ENCODE measurements at places on chromosomes 4 and X.

- DNase-seq = no peak
These were observed 183.9 kb downstream of the OPHN1 start for GRCh38 chrX:68249401-68249831.

- no peak for DNase-seq
These were observed 18.8 kb downstream of the RGS12 start for GRCh38 chr4:3311489-3312171.

GRCh38 chrX:131895807-131896206 is 127.3 kb upstream of the STK26 start:
- DNase-seq = no peak

- no peak for DNase-seq
These were observed 707 bp downstream of the SLC9A6 start for GRCh38 chrX:135985973-135986310.

- no peak for DNase-seq
These were observed 134.5 kb upstream of the SPRY1 start for GRCh38 chr4:123262080-123262479.

DNA sequence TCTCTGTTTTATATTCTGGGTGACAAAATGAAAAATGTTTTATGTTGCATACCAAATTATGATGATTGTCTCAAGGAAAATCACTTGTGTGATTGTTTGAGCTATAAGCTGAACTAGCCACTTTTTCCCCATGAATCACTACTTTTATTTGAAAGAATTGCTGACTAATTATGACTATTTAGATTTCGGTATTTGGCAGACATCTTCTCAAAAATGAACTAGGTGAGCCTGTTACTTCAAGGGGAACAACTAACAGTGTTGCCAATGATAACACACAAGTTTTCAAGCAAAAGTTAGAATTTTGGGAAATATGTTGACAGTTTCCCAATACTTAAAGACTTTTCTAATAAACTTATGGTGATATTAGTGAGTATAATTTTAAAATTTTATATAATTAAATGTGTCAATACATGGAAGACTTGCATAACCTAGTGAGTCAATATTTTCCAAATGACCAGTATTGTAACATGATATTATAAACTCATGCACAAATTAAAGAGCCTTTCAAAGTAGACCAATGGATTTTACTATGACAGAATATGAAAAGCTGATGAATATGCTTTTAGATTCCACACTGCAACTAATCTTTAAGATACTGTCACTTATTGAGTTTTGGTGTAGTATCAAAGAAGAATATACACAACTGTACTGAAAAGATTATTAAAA is 187.7 kb upstream of the GATB start:
- DNase-seq = peak; percentile 59

- no peak for DNase-seq
These were observed 330.5 kb downstream of the HNRNPD start for GRCh38 chr4:82043081-82043808.

- DNase-seq = no peak
These were observed 176.9 kb upstream of the ARSJ start for GRCh38 chr4:114156371-114156770.

DNA sequence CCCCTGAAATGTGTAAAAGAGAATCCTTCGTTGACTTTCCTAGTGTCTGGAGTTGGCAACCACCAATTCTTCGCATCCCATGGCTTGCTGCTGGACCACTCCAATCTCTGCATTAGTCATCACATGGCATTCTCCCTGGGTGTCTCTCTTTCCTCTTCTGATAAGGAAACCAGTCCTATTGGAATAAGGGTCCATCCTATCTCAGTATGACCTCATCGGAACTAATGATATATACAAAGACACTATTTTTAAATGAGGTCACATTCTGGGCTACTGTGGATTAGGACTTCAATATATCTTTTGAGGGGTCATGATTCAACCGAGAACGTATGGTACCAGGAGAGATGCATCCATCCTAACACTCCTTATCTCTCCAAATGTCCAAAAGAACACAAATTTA is 259.1 kb upstream of the CPEB2 start:
- DNase-seq = no peak

GRCh38 chrX:102345916-102346315 is 93.9 kb downstream of the NXF2B start:
- DNase-seq = no peak

DNA sequence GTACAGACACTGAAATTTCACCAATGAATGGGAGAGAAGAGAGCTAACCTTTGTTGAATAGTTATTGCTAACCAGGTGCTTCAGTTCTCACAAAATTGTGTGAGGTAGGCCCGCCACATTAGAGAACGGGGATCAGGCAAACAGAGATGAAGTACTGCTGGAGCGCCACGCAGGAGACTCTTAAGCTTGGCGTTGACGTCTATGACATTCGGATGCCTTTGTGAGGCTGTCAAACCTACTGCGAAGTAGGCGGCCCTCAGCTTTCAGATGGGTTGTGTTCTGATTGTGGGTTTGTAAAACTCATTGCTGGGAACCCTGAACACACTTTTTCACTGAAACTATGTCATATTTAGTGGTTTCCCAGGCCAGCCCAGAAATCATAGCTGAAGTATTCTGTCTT is 173.6 kb downstream of the CBR4 start:
- no peak for DNase-seq

DNA sequence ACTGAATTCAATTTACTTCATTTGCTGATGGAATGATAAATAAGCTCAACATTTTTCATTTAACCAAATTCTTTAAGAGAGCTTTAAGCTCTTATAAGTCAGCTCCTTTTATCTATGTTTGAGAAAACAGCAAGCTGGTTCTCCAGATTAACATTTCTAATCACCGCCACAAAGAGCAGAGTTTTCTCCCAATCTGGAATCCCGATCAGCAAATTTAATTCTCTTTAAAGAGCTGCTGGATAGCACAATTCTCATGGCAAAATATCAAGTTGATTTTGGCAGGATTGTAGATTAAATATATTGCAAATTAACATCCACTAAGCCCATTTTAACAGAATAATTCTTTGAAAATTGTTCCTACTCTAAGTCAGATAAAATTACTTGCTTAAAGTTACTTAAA is 48.8 kb downstream of the RPS6KA3 start:
- DNase-seq = no peak

DNA sequence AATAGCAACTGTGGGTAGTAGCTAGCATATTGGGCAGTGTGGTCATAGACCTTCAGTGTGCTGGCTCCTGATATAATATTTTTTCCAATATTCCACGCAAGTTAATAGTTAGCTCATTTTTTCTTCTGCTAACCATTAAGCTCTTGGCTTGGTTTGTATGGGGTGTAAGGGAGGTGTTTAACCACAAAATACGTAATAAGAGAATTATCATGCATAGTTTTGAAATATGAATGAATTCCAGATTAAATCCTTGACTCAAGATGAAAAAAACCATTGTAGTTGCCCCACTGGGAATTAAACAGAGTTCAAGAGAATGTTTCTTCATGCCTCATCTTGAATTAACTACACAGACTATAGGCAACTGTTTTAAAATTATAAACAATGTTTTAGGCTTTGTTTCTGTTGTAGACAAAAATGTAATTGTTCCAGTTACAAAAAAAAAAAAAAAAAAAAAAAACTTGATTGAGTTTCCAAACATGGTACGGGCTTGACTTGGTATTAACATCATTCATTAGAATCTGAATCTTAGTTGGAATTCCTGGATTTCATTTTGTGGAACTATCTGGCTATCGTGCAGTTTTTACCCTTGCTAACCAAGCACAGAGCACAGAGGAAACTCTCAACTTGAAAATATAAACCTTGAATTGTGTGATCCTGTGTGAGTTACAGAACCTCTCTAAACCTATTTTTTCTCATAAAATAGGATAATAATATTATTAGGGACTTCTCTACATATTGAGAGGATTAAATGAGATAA is 28.4 kb downstream of the CXCL1 start:
- DNase-seq = peak; percentile 88

- no peak for DNase-seq
These were observed 6.0 kb downstream of the GPKOW start for GRCh38 chrX:49117581-49117980.

DNA sequence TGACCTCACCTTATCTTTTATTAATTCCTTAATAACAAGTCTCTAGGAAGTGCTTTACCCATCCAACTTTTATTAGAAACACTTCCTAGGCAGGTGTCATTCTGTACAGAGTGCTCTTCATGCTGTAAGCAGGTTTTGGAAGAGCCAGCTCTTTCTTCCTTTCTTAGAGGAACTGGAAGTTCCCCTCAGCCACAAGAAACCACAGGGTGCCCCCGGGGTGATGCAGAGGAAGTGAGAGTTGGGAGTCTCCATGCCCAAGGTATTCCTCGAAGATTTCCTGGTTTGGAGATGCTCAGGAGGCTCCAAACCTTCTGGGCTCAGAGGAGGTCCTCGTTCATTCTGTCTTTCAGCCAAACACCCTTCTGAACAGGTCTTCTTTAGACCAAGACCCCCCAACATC is 83.8 kb downstream of the EGF start:
- no peak for DNase-seq

DNA sequence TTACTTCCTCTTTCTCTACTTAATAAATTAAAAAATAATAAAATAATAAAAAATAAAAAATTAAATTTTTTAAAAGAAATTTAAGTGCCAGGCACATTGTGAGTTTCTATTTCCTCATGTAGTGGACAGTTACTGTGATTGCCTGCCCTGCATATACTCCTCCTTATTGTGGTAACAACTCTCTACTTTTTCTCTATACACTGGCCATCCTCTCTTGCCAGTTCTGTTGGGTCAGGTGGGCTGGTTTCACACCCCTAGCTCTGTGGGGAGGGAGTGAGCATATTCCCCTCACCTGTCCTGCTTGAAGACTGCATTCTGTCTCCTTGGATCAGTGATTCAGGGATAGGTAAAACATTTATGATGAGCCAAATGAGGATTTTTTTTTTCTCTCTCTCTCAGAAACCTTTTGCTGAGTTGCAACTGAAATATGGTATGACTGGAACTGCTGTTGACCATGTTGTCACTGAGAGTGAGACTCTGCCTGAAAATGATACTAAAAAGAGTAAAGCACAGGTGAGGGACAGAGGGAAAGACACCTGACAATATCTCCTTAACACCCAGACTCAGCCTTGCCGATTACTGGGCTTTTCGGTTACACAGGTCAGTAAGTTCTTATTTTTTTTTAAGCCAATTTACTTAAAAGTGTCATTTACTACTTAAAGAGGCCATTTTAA is 37.2 kb downstream of the CXXC4 start:
- no peak for DNase-seq

DNA sequence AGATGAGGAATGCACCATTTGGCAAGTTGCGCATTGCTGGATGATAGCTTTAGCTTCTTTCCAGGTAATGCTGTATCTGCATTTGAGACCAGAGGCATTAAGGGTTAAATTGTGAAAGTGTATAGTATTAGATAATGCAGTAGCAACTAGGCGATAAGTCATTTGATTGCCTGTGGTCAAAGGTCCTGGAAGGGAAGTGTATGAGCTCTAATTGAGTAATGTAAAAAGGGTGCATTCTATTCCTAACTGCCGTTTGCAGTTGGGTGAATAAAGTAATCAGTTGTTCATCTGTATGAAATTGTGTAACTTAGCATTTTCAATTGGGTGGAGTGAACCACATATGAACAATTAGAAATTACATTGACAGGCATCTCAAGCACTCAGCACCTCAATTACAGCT is 54.5 kb upstream of the WDR1 start:
- DNase-seq = no peak

GRCh38 chrX:13899607-13900006 is 82.7 kb upstream of the GPM6B start:
- peak; percentile 80 for DNase-seq

DNA sequence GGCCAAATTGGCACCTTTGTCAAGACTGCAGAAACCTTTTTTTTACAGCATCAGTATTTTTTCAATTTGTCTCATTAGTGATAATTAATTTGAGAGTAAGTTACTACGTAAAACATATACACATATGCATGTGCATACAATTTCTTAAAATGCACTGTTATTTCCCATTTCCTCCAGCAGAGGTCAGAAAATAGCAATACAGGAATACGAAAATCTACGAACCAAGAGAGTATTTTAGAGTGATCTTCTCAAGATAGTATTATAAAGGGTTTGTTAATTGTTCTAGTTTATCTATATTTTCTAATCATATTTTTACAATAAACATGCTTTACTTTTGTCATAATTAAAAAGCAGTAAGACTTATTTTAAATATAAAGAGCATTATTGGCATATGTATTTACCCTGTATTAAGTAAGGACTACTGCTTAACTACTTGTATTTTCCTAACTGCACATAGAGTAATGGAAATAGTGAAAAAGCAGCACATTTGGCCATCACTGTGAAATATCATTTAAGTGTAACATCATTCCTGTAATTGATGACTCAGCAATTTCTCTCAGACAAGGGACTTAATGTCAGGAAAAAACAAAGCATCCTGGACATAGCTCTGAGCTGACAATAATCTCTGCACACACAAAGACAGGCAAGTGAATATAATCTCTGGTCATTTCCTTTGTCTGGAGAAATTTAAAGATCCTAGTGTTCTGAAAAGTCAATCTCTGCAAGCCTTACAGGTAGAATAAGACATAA is 45.6 kb downstream of the MAOB start:
- no peak for DNase-seq

- DNase-seq = no peak
These were observed 94.9 kb downstream of the TENM3 start for GRCh38 chr4:182338063-182338462.

DNA sequence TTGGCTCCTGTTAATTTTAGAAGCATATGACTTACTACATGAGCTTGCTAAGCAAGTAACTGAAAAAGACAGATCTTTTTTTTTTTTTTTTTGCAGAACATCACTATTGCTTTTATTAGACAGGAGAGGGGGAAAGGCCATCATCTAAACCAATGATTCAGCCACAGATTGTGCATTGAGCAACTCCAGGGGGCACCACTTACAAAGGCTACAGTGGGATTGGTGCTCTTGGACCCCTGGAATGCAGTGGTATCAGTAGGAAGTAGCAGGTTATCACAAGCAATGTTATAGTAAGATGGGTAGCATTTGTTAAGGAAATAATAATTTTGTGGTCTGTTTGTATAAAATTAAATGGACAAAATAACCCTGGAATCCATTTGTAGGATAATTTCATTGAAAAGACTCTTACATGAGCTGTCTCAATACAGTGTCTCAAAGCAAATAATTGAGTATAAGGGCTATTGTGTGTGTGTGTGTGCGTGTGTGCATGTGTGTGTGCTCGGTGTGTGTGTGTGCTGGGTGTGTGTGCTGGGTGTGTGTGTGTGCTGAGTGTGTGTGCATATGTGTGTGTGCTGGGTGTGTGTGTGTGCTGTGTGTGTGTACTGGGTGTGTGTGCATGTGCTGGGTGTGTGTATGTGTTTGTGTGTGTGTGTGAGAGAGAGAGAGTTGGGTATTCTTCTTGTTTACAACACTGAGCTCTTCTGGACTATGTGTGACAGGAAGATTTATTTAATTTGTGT is 296.3 kb downstream of the PCDH7 start:
- no peak for DNase-seq

- DNase-seq = no peak
These were observed 1836.4 kb upstream of the AGA start for GRCh38 chr4:179278647-179279046.

GRCh38 chrX:65522739-65523372 is 11.7 kb downstream of the LAS1L start:
- peak; percentile 26 for DNase-seq

Data from HS-5 (cell line).